CD4-positive, alpha-beta T cell (primary cell): ENCODE measurements at places on chromosomes 6 and 20.

GRCh38 chr6:169648092-169648491, 53.7 kb downstream of the WDR27 start:
- DNase-seq, result no peak

- DNase-seq, result no peak
Observed at GRCh38 chr6:89308525-89309395, 6.3 kb downstream of the GABRR2 start.

DNA sequence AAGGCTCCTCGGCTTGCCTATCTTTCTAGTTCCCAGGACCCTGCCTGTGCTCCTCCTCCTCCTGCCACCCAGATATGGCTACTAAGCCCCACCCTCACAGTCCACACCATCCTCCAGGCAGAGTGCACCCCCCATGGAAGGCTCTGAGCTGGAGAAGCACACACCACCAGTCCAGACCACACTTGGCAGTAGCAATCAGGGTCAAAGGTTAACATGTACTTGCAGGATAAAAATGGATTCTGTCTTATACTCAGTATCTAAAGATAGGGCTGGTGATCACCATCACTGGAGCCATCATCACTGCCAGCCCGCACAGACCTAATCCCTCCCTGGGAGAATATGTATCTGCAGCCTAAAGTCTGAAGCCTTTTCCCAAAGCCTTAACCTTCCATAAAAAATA, 83.4 kb downstream of the PRKN start:
- no peak for DNase-seq

- no peak for DNase-seq
Observed at GRCh38 chr6:103036846-103037245, 1643.3 kb downstream of the GRIK2 start.

DNA sequence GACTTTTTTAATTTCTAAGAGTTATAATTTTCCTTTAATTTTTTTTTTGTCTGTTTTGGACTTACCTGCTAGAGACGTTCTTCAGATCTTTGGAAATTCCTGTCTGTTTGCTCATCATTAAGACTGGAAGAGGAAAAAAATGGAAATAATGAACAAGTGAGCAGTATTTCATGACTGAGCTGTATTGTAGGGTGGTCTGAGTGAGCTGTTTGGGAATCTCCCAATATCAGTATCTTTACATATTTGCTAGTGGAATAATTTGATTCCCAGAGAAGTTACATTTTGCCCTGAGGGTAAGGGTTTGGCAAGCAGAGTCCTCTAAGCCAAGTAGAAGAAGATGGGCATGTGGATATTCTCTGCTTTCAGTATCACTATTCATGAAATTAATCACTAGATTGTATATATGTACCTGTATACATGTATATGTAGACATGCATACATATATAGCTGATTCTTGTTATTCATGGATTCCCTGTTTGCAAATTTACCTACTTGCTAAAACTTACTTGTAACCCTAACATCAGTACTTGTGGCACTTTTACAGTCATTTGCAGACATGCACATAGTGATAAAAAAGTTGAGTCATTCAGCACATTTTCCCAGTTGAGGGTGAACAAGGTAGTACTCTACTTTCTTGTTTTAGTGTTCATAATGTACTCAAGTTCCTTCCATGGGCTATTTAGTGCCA, 13.5 kb downstream of the ZC2HC1B start:
- no peak for DNase-seq

- DNase-seq, result no peak
Observed at GRCh38 chr6:112307707-112308106, 39.4 kb upstream of the RFPL4B start.
